Activated CD4-positive, alpha-beta memory T cell treated with anti-CD3 and anti-CD28 coated beads for 36 hours (primary cell): ENCODE measurements at places on chromosomes 2 and 18. TPM values are rescaled to one million over a fixed set of nuclear protein-coding genes. Genes with fewer than 3 reads are reported as not detected.

USP34 gene
- total RNA-seq, result 69.4 TPM

ACTR3 gene
- total RNA-seq, result 668 TPM

GAREM2 gene
- total RNA-seq, result 1.4 TPM

DNA sequence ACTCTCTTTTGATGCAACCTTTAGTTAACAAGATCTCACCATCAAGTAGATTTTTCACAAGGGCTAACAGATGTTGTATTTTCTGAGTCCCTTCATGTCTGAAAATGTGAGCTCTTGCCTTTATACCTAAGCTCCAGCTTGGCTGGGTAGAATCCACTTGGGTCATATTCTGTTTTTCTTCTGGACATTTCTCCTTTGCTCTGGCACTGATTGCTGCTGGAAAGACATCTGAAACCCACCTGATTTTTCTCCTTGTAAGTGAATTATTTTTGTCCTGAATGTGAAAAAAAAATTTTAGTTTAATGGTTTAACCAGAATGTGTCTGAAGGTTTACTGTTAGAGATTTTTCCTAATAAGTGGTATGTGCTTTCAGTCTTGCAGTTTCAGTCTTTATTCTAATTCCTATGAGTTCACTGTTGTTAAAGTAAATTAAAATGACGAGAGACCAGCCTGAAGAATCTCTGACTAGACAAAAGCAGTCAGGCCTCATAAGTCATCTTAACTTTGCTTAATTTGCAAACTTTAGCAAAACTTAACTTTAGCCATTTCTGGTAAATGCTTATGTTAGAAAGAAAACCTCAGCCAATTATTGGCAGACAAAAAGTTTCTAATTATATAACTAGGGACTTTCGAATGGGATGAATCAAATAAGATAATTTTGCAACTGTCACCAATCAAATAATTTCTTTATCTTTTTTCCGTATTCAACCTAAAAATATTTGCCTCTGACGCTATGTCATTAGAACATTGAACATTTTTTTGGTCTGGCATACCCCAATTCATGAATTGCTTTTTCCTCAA is 70.8 kb downstream of the ACAA2 start:
- no peaks in the 10 kb centered on the region for H3K36me3 ChIP-seq
- H3K4me3 ChIP-seq, result no peak overlapping the region
- no peaks in the 10 kb centered on the region for H3K4me1 ChIP-seq

DNA sequence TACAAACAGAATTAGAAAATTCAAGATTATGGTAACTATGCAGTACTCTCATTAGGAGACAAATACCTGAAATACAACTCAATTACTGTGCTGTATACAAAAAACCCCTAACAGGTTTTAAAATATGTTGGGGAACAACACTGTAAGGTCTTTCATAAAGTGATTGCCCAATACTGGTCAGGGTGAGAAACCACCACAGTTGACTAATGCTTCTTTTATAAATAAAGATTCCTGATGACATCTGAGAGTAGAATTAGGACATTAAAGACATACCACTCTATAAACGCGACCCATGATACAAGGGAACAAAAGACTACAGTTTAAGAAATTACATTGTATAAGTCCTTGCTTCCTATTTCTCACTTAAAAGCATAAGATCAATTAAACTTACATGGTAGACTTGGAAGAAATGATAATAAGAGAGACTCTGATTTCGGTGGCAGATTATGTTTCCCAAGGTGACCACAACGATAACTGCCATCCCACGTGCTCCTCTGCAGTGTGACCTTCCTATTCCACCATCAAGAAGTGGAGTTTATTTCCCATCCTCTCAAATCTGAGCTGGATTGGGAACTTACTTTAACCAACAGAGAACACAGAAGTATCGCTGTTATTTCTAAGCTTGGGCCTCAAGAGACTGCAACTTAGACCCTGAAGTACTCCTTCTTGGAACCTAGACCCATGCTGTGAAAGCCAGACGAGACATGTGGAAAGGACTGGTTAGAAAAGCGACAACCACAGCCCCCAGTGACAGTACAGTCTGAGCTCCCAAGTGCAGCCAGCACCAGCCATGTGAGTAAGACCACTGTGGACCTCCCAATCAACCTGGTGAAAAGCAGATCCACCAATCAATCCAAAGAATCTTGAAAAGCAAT is 52.3 kb downstream of the ZNF521 start:
- H3K4me3 ChIP-seq, result no peak overlapping the region
- no peaks in the 10 kb centered on the region for H3K36me3 ChIP-seq
- DNase-seq, result no peak
- H3K27ac ChIP-seq, result no peak overlapping the region
- peaks cover 1% of the 10 kb centered on the region for H3K27me3 ChIP-seq
- H3K4me1 ChIP-seq, result no peaks in the 10 kb centered on the region
